ENCODE measurements at places on chromosomes 16 and 17. TPM values are rescaled to one million over a fixed set of nuclear protein-coding genes. Genes with fewer than 3 reads are reported as not detected.

- peak; percentile 42 for DNase-seq
Measured at GRCh38 chr17:13931800-13932460, 137.4 kb upstream of the COX10 start.

DNA sequence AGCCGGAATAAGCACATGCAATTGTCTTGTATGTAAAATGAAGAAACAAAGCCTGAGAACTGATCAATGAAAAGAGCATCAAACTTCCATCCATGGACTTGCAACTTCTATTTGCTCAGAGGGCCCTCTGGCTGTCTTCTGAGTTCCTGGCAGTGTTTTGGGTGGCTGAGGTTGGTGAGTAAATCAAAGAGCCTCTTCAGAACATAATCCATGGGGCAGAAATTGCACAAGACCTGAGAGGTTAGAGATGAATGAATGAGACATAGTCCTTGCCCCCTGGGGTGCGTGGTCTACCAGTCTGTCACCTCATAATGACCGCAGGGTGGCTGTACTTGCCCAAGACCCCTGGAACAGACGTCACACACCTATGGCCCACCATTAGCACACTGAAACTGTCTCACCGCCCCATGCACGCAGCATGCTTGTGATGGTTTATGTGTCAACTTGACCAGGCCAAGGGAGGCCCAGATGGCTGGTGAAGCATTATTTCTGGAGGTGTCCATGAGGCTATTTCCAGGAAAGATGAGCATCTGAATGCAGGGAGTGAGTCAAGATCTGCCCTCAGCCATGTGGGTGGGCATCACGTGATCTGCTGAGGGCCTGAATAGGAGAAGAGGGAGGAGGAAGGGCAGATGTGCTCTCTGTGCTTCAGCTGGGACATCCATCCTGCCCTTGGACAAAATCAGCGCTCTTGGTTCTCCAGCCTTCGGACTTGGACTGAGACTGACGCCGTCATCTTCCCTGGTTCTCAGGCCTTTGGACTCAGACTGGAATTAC, 8.3 kb downstream of the PIK3R6 start:
- peak; percentile 10 for DNase-seq

Gene CLEC3A
- total RNA-seq = not detected

GRCh38 chr17:75412455-75413317, 7.2 kb upstream of the GRB2 start:
- peak; percentile 75 for DNase-seq

DNA sequence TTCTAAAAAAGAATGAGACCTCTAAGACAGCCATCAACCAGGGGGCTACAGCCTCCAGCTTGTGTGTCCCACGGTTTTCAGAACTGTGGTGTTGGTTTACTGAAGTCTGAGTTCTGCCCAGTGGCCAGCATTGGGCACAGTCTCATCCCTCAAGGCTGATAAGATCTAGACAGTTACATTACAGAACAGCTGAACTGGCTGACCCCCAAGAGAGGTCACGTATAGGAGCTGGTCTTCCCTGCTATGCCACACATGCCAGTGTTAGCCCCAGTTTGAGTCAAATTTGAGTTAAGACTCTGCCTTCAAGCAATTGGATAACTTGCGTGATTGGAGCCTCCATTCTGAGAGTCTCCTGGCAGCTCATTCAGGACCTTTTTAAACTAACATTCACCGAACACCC, 14.8 kb upstream of the NUP93 start:
- no peak for DNase-seq

DNA sequence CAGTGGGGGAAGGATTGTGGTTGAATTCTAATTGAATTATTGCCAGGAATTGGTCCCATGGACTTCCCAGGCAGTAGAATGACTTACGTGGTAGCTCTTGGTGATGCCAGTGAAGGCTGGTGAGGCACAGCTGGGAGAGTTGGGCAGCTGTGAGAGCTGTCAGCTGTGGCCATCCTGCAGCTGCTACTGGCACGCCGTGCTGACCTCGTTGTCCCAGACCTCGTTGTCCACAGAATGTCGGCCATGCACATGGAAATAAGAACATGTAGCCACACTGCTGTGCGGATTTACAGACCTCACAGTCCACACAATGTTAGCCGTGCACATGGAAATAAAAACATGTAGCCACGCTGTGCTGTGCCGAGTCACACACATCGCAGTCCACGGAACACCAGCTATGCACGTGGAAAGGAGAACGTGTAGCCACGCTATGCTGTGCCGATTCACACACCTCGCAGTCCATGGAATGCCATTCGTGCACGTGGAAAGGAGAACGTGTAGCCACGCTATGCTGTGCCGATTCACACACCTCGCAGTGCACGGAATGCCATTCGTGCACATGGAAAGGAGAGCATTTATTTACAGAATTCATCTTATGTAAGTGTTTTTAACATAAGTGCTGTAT, 59.2 kb downstream of the BANP start:
- no peak for DNase-seq

Gene TELO2
- total RNA-seq = 36.3 TPM

Data from left colon (tissue), 2 donors.